ENCODE measurements at places on chromosomes 1 and 21.

- no peak for DNase-seq
These were observed 55.2 kb downstream of the GPR161 start for GRCh38 chr1:168081373-168082007.

GRCh38 chr1:229641306-229641705 lies 15.3 kb downstream of the URB2 start:
- no peak for DNase-seq

DNA sequence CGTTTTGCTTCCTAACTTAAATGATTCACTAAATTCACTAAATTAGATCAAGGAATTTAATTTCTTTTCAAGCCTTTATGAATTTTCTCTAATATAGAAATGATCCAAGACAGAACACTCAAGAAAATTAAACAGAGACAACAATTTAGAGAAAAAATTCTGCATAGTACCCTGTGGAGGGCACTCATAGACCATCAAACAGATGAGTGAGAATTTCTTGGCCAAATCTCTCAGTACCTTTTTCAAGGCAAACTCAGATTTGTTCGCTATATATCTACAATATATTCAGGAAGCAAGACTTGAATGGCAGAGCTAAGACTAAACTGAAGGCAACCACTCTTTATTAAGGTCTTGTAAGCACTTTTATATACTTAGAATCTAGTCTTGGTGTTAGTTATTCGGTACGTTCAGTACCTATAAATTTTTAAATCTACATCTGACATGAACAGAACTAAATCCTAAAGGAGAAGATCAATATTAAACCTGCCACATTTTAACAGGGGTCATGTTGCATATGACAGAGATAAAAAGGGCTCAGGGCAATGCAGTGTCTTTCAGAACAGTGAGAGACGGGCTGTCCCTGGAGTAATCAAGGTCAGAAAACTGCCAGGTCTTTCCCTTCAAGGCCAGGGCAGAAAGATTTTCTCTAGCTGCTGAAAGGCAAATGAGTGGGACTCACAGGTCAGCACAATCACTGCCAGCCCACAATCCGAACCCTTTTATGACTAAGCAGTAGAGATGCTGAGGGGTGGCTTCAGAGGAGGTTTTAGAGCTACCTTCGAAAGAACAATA lies 118.8 kb upstream of the TMPRSS15 start:
- no peak for DNase-seq

GRCh38 chr1:91549041-91549735 lies 48.5 kb downstream of the CDC7 start:
- DNase-seq: peak; percentile 16

DNA sequence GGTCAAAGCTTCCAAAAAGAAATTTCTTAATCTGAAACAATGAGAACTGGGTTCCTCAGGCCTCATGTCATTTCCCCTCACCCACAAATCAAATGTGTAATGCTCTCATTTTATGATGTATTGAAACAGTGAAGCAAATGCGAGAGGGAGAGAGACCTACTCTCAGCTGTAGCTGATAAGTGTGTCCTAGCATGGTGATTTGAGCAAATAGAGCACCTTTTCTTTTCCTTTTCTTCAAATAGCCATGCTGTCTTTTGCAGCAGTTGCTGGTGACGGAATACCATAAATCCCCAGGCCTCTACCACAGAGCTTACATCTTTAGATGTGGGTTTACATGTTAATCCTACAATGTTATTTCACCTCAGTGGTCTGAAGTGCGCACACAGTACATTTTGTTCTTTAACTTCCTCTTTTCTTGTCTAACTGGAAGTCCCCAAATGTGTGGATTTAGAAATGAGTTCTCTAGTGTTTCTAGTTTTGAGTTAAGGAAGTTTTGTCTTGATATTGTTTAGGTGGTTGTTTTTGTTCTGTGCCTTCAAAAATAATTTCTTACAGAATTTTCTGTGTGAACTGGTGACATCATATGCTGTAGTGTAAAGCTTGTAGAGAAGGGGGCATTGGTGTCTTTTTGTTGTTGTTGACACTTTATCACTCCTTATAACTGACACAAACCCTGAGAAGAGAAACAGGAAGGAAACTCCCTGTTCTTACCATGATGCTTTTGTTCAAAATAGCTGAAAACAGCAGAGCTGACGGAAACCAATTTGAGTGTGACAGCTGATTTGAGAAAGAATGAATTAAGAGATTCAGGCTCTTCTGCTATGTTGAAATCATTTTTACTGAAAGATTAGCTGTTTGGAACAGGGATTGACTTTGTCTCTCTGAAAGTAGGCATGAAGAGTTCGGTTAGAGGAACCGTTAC lies 12.2 kb downstream of the SMAP2 start:
- DNase-seq: peak; percentile 69

GRCh38 chr1:199310708-199311107 lies 671.9 kb downstream of the PTPRC start:
- no peak for DNase-seq

DNA sequence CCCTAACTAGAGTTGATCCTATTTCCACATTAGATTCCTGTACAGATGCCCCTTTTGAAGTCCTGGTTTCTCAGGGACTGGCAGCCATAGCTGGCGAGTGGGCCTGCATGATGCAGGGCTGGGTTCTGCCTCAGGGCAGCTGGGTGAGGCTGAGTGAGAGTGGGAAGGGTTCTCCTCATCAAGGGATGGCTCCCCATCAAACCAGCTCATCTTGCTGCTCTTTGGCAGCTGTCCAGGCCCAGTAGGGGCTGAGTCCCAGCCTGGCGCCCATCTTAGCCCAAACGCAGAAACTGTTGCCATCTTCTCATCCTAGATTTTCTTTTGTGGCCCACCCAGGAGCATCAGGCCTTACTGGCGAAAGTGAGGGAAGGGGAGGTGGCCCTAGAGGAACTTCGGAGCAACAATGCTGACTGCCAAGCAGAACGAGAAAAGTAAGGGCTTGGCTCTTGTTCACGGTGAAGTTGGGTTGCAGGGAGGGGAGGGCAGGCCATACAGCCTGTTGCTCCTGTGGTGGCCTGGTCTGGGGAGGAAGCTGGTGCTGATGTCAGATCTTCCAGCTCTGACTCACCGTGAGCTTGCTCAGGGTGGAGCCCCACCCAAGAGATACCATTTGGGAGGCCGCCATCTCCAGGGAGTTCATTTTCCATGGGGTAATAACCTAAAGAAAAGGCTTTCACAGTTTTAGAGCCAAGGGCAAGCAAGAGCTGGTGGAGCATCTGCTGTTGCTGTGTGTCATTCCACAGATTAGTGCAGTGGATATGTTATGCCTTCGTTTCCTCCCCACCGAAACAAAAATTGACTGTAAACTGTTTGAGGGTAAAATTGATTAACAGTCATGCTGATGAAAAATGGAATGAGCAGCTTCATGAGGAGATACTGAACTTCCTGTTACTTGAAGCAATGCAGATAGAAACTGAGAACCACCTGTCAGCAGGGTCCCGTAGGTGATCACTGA lies 34.7 kb downstream of the TUFT1 start:
- no peak for DNase-seq

- DNase-seq: no peak
These were observed 128.4 kb downstream of the TGFB2 start for GRCh38 chr1:218473522-218473921.

DNA sequence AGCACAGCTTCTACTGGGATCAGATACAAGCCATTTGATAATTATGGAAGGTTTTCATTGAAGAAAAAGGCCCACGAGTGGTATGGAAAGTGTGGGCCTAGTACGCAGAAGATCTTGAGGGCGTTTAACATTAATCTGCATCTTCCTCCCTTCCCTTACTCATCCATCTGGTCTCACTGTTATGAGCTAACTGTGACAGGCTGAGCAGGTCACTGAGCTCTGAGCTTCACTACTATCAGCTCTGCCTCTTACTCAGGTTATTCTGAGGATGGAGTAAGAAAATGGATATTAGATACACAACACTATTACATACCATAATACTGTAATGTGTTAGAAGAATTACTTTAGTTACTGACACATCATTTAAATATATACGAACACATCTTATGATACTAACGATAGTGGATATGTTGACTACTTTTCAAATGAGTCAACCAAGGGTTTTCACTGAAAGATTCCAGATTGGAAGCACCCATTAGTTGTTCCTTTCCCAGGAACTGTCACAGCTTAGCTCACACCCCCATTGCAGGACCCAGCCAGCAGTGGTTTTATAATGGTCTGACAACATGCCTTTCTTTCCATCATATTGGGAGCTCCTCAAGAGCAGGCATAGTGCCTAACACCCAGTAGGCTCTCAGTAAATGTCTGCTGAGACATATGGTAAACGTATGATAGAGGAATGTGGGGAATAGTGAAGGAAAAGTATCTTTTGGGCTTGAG lies 97.8 kb upstream of the C8B start:
- DNase-seq: no peak

DNA sequence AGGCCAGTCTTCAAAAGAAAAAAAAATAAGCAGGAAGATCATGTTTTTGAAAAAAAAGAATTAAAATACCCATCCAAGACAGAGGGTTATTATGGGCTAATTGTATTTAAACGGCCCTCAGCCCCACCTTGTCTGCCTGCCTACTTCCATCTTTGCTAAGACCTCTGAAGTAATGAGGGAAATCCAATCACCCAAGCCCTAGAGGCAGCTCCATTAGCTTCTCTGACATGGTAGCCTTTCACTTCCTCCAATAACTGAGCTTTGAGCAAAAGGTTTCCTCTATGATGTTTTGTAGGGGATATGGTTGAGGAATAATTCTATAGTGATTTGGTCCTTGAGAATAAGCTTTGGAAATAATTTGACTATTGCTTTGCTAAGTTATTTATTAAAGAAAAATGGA lies 178.2 kb upstream of the SGIP1 start:
- no peak for DNase-seq

DNA sequence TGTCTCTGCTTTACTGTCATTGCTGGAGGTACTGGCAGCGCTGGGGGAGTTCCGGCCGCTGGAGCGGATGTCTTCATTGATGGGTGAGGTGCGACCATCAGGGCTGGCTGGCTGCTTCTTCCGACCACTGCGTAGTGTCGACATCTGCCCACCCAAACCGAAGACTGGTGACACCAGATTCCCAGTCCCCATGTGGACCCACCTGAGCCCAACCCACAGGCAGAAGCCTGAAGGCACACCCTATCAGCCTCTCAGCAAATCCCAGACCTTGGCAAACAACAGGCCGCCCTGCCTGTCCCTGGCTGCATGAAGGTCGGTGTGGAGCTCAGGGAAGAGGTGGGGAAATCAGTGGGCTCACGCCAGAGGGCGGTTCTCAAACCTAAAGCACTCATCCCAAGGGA lies 44.8 kb downstream of the SLC45A1 start:
- DNase-seq: no peak

DNA sequence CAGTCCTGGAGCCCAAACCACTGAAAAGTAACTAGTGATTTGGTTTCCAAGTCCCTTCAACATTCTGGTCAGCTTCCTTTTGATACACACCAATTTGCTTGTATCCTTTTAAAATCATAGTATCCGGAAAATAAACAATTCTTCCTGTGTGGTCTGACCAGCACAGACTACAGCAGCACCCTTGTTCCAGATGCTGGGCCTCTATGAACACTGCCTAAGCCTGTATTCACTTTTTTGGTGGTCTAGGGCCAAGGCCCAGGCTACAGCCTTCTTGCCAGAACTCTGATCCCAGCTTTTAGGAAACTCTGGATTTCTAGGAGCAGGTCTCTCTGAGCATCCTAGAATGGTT lies 801 bp upstream of the DDAH1 start:
- no peak for DNase-seq

GRCh38 chr1:53639251-53639763 lies 99.7 kb downstream of the GLIS1 start:
- DNase-seq: no peak

- DNase-seq: no peak
These were observed 13.3 kb downstream of the ETV3 start for GRCh38 chr1:157124855-157125254.

DNA sequence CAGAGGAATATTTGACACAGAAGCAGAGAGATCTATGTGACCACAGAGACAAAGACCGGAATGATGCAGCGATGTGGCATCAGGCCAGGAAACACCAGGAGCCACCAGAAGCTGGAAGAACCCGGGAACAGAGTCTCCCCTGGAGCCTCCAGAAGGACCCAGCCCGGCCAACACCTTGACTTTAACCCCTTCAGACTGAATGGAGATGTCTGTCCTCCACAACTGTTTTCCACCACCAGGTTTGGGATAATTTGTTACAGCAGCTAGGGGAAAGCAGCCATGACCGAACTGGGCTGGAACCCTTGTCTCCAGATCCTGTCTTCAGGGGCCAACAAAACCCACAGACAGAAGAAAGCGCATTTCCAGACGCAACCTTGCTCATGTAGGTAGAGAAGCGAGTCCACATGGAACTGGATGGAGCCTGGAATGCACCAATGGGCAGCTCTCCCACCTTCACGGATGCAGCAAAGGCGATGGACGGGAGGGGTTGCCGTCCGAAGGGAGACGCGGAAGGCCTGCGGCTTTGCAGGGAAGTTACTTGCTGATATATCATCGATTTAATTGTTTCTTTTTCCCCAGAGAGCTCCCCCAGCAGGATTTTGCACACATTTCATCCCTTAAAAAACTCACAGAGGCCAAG lies 396.6 kb downstream of the NPHP4 start:
- DNase-seq: no peak

DNA sequence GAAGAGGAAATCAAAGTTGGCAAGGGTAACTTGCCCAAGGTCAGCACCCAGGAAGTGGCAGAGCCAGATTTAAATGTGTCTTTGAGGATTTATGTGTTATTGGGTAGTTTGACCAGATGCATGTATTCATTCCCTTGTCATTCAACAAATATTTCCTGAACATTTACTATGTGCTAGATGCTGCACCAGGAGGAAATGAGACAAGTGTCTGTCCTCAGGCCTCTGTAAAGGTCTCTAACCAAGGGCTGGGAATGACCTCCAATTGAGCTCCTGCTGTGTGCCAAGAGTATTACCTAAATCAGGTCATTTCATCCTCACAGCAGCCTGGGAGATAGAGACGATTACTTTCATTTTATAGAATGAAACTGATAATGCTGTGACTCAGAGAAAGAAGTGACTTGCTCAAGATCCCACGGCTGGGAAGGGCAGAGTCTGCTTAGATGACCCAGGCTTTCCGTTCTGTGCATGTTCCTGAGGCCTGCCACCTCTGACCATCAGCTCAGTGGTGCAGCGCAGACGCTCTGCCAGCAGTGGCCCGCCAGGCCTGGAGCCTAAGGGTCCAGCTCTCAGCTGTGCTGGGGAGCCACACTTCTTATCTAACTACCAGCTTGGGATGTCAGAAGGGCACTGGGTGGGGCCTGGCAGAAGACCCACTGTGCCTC lies 3.5 kb upstream of the TTC22 start:
- peak; percentile 43 for DNase-seq

GRCh38 chr1:115771847-115772457 lies 3.4 kb upstream of the CASQ2 start:
- DNase-seq: no peak

DNA sequence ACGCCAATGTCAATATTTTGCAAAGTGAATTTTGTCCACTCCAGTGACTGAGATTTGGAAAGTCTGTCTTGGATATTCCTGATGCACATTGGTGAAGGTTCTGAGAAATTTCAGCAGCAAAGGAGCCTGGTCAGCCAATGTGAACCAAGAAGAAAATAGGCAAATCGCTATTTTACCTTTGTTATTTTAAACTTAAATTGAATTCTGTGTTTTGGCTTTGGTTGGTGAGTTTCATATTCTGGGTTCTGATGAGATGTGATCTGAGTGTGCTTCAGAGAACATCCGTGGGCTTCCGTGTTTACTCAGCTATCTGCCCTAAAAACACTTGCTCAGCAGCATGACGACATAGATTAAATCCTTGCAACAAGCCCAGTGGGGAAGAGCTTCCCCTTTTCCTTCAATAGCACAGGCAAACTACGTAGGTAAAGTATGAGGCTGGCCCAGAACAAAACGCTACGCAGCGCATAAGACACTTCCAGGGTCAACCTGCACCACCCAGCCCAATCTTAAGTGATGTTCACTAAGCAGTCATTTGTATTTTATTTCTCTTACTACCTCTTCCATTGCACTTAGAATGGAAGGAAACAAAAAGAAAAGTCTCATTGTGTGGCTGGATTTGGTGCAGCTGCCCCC lies 176.4 kb upstream of the KAZN start:
- DNase-seq: no peak

Measured in stimulated activated CD4-positive, alpha-beta T cell treated with anti-CD3 and anti-CD28 coated beads, Interleukin-4, amount 100 ng/mL, for 24 hours (primary cell).